ENCODE measurements at places on chromosomes 7 and 10. TPM values are rescaled to one million over a fixed set of nuclear protein-coding genes. Genes with fewer than 3 reads are reported as not detected.

- DNase-seq: peak; percentile 10
Observed at GRCh38 chr10:129933456-129934092, 30.5 kb downstream of the EBF3 start.

Gene GIMAP7
- not detected for total RNA-seq

GRCh38 chr7:6489612-6490011 is 41.9 kb upstream of the DAGLB start:
- DNase-seq: no peak

Gene TEX36
- not detected for total RNA-seq

GRCh38 chr7:23685731-23686130 is 5.7 kb downstream of the FAM221A start:
- no peak for DNase-seq

Gene PRSS1
- not detected for total RNA-seq

Gene HNRNPA2B1
- 685 TPM for total RNA-seq

DNA sequence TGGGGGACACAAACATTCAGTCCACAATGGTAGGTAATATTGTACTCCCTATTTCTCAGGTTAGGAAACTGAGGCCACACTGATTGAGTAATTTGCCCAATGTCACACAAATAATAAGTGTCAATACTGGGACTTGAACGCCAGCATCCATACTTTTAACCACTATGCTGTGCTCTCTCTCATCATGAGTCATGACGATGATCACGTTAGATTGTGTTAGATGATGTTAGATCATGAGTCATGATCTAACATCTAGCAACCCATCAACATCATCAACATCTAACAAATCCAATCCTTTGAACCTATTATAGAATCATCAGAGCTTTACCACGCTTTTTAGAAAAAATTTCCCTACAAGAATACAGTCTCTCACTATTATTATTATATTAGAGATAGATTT is 28.1 kb upstream of the HERPUD2 start:
- no peak for DNase-seq

DNA sequence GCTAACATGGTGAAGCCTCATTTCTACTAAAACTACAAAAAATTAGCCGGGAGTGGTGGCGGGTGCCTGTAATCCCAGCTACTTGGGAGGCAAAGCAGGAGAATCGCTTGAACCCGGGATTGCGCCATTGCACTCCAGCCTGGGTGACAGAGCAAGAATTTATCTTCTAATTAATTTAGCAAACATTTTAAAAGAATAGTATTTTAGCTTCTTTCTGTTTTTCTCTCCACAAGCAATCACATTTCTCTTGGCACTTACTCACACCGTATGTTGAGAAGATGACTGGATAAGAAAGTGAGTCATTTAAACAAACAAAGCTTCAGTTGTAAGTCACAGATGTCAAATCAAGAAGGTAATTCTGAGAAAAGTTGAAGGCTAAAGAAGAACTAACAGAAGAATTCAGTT is 264.0 kb downstream of the ARL4A start:
- no peak for DNase-seq

Gene ANKRD2
- not detected for total RNA-seq

Gene NEBL
- 0.74 TPM for total RNA-seq

GRCh38 chr10:48459270-48460150 is 145.4 kb downstream of the ARHGAP22 start:
- no peak for DNase-seq

- no peak for DNase-seq
Observed at GRCh38 chr7:133478591-133479135, 225.8 kb downstream of the EXOC4 start.

- no peak for DNase-seq
Observed at GRCh38 chr7:2504128-2504888, 15.3 kb upstream of the LFNG start.

Gene SERPINE1
- not detected for total RNA-seq

DNA sequence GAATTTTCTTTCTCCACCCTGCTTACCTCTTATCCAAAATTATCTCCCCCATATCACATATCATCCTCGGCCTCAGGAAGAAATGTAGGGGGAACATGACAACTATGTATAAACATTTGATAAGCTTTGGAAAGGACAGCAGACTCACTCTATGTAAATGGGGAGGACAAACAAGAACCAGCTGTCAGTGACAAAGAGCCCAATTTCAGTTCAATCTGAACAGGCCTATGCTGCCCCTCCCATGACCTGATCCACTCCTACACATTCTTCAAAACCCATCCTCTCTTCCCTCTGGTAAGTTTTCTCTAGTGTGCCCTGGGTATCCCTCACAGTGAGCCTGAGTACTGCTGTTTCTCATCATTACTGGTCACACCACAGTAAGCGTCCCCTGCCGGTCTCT is 20.8 kb downstream of the FZD9 start:
- DNase-seq: no peak

- peak; percentile 64 for DNase-seq
Observed at GRCh38 chr10:22345301-22346095, at the start of gene SPAG6. Gene SPAG6, plus strand, starts transcription at chr10:22345496. Its CDS starts 116 bp downstream, at chr10:22345612.

Gene BICC1
- total RNA-seq: 0.12 TPM

GRCh38 chr10:5661043-5661442 is 5.4 kb downstream of the ASB13 start:
- no peak for DNase-seq

- no peak for DNase-seq
Observed at GRCh38 chr7:112707655-112708054, 82.5 kb downstream of the TMEM168 start.

DNA sequence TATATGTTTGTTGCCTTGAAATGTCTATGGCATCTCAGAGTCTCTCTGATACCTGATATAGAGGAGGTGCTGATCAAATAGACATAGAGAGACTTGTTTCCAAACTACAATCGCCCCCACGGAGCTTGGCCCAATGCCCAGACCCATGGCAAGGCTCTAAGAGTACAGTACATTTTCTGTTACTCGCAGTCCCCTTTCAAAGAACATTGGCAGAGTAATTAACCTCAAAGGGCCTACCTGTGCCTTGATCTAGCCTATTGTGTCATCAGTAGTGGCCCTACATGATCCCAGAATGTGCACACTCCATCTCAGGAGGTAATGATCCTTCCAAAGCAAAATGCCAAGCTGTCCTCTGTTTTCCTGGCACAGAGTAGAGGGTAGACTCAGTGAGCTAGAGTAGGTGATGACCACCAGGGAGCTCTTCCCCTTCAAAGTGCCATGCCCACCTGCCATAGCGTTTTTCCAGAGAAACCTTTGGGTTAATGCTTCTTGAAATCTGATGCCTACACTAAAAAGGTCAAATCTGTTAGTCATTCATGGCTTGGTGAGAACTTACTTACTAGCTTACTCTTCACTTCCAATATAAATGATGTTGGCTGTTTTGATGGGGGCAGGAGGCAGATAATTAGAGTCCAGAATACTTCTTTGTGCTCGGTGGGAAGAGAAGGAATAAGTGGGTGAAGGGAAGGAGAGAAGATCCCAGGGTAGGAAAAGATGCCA is 41.2 kb upstream of the ACSL5 start:
- DNase-seq: no peak

- DNase-seq: no peak
Observed at GRCh38 chr7:5451391-5451790, 27.8 kb upstream of the TNRC18 start.

GRCh38 chr10:12941966-12942365 is 59.5 kb downstream of the CCDC3 start:
- DNase-seq: no peak

DNA sequence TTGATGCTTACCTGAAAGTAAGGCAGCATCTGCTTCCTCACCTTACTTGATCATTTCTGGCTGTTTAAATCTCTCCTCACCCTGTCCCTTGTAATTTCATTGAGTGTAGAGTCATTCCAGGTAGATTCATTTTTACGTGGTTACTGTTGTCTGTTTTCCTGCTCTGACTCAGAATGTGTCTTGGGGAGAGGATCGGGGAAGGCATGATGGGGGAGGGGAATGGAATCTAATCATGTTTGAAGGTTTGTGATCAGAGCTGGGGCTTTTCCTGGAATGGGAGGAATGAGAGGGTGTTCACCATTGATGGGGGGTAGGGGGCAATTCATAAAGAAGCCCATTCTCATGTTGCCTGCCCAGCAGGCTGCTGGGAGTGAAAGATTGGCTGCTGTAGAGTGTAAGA is 18.7 kb downstream of the SEC24C start:
- DNase-seq: no peak

Gene SLC16A9
- total RNA-seq: 1.2 TPM

Gene EN2
- total RNA-seq: 0.20 TPM

DNA sequence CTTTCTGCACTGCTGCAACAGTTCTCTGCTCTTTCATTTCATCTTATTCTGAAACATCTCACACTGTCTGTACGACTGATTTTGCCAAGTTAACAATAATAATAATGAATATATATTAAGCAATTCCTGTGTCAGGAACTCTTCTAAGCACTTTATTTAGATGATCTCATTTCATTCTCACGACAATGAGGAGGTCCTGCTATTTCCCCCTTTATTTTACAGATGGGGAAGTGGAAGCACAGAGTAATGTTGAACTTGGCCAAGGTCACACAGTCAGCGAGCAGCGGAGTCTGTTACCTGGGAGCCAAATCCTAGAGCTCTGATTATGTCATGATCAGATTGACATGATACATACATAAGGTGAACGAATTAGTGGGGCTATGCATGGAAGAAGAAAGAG is 5.8 kb downstream of the MRC1 start:
- DNase-seq: no peak

Gene ADCY1
- total RNA-seq: 51.9 TPM

DNA sequence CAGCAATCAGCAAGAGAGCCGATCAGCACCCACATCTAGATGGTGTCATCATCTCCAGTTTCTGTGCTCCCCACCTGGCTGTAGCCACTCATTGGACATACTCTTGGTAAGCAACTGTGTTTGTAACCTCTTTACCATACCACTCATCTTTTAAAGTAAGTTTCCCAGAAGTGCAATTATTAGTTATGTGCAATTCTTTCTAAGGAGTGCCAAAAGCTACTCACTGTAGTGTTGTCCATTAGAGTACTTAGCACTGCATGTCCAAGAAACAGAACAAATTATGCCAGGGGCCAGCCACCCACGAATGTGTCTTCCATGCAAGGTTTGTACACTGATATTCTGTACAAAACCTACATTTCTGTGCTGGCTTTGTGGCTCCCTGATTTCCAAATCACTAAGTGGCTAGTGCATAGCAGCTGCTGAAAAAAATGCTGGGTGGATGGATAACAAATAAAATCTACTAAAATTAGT is 131.9 kb downstream of the SRPK2 start:
- DNase-seq: no peak

Gene FAM131B
- 111 TPM for total RNA-seq

Gene FAM13C
- 17.8 TPM for total RNA-seq

- DNase-seq: no peak
Observed at GRCh38 chr10:99382176-99382575, 48.2 kb downstream of the GOT1 start.

- DNase-seq: no peak
Observed at GRCh38 chr7:159032322-159032721, 112.3 kb downstream of the VIPR2 start.

Gene PTPN12
- 106 TPM for total RNA-seq

Measured in glutamatergic neuron (in vitro differentiated cells).